ENCODE measurements at places on chromosomes 2 and 18.
A peak's percentile ranks its signal among the peaks of the same experiment; 100 is the strongest.

DNA sequence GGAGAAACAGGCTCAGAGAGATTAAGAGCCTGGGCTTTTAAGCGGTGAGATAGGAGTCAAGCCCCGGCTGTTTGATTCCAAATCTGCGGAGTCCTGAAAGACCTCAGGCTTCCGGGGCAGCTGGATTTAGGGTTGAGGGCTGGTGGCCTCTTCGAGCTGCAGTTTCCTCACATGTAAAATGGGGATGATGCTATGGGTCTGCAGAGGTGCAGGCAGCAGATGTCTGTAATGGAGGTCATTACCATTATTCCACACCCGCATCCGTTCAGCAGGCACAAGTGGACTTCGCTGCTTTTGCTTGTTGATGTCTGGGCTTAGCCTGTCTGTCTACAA is 175.6 kb upstream of the HS6ST1 start:
- DNase-seq = no peak

GRCh38 chr2:65358678-65359400 is 73.6 kb downstream of the SPRED2 start:
- no peak for DNase-seq

GRCh38 chr2:197940382-197940781 is 136.0 kb downstream of the PLCL1 start:
- peak; percentile 81 for DNase-seq

DNA sequence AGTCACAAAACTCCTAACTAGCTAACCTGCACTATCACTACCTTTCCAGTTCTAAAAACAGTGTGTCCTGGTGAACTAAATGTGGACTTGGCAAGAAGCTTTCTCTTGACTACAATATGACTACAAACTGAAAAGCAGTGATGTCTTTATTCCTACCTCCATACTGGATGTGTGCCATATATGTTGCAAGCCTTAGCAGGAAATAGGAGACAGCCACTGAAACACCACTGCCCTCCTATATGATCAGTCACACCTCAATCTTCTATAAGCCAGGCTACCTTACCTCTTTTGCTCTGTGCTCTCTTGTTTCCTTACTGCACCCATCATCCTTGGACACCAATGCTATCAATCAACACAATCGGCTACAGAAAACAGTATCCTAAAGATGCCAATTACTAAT is 34.1 kb downstream of the SS18 start:
- DNase-seq = no peak

DNA sequence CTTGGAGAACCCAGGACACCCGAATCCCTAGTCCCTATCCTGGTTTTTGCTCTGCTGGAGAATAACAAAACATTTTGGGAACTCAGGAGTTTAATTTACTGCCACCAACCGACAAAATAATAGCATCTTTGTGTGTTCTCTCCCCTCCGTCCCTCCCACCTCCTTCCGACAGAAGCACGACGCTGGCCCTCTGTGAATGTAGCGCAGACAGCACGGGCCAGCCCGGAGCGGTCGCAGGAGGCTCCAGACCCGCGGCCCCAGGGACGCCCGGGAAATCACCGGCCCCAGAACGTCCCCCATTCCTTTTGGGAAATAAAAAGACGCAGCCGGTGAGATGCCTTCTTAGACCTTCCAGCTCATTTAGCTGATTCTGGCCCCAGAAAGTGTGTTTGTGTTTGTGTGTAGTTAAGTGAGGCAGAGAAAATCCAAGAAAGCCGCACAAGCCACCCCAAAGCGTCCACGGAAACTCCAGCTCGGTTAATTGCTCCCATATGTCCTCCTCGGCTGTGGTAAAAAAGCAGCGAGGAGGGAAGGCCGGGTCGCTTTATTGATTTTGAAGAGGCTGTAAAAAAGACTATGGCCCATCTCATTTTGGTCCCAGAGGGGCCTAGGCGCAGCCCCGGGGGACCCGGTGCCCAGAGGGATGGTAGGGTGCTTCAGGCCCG is 577 bp upstream of the TANC1 start:
- DNase-seq = peak; percentile 80

- DNase-seq = no peak
Observed at GRCh38 chr18:28114472-28114871, 62.5 kb downstream of the CDH2 start.

- peak; percentile 56 for DNase-seq
Observed at GRCh38 chr2:71798266-71799012, 345.1 kb downstream of the DYSF start.

DNA sequence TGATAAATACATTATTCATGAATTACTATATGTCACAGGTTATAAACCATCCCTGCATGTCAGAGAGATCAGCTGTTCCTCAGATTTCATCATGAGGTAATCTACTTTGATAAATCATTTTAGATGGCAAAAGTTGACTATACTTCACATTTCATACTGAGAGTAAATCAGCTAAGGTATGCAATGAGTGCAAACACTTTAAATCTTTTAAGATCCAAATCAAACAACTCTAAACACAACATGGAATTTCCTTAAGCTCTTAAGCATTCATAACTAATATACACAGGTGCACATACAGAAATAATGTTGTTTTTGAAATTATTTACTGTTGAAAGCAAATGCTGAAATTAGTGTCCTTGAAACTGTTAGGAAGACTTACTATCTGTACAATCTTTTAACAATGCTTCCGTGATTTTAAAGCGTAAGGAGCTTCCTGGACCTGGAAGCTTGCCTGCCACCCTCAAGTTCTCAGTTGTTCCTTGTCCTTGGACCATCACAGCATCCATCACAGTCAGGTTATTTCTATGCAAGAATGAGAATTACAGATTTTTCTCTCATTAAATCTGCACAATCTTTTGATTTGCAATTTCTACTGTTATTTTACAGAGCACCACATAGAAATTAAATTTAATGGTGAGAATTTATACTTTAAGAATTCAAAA is 83.2 kb downstream of the ZAP70 start:
- DNase-seq = no peak

GRCh38 chr18:34158881-34159690 is 65.6 kb downstream of the NOL4 start:
- DNase-seq = no peak

GRCh38 chr2:128606837-128607236 is 288.2 kb upstream of the HS6ST1 start:
- no peak for DNase-seq

Data from NCI-H82 (cell line).